HepG2 (cell line): ENCODE measurements at places on chromosomes 12 and 14. TPM values are rescaled to one million over a fixed set of nuclear protein-coding genes. Genes with fewer than 3 reads are reported as not detected.

TOMM20L gene
- 0.46 TPM in 1 of 2 replicates, not detected in the other for total RNA-seq

ACOT6 gene
- 0.27 TPM in 1 of 2 replicates, not detected in the other for total RNA-seq

DNA sequence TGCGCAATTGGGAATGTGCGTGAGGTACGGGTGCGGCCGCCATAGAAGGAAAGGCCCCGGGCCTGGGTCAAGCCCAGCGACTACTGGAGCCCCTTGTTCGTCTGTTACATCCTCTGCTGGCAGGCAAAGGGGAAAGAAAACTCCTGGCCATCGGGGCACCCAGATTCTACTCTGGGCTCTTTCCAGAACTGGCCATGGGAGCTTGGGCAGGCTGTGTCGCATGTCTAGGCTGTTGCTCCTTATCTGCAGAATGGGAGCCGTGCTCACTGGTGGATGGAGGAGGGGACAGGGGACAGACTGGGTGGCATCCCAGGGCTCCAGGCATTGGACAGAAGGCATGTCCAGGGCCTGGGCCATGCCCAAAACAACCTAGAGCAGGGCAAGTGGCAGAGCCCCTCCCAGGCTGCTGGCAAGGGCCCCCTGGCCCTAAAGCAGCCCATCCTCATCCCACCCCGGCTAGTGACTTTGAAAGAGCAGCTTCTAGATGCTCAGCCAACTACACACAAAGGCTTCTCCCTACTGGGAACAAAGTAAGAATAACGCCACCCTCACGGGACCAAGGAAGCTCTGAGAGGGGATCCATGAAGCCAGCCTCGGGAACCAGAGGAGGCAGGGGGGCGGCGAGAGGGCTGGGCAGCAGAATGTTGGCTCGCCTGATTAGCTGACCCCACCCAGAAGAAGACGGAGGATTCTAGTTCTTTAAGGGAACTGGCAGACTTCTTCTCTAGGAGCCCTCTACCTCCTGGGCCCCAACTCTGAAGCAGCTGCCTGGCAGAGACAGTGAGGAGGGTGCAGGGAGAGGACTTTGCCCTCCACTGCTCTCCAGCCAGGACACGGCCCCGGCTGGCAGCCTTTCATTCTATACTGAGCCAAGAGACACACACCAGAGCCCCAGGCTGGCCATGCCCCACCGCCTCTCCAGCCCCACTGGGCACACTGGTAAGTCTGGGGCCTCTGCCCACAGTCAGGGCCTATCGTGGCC, 96.8 kb downstream of the SINHCAF start:
- H3K27ac ChIP-seq, result no peak overlapping the region
- peaks cover 33% of the 10 kb centered on the region for H3K27me3 ChIP-seq
- peak; percentile 35 for DNase-seq
- peak overlapping the region; percentile 15; the same call in 1 of the 2 replicates for H3K4me3 ChIP-seq

GRCh38 chr12:62631471-62632410, 165.1 kb downstream of the MON2 start:
- H3K27ac ChIP-seq, result no peak overlapping the region
- H3K36me3 ChIP-seq, result no peaks in the 10 kb centered on the region
- H3K4me3 ChIP-seq, result peak overlapping the region; percentile 68
- peaks cover 47% of the 10 kb centered on the region for H3K4me1 ChIP-seq

- H3K36me3 ChIP-seq, result no peaks in the 10 kb centered on the region
- H3K27me3 ChIP-seq, result peaks cover 2% of the 10 kb centered on the region
- no peak overlapping the region for H3K27ac ChIP-seq
- no peak overlapping the region for H3K4me3 ChIP-seq
- no peaks in the 10 kb centered on the region for H3K4me1 ChIP-seq
Observed at GRCh38 chr14:94945615-94946014, 175.7 kb upstream of the GSC start.

GRCh38 chr14:67221248-67221981, 19.8 kb upstream of the PALS1 start:
- no peaks in the 10 kb centered on the region for H3K27me3 ChIP-seq
- H3K27ac ChIP-seq, result no peak overlapping the region
- H3K4me1 ChIP-seq, result no peaks in the 10 kb centered on the region

DNA sequence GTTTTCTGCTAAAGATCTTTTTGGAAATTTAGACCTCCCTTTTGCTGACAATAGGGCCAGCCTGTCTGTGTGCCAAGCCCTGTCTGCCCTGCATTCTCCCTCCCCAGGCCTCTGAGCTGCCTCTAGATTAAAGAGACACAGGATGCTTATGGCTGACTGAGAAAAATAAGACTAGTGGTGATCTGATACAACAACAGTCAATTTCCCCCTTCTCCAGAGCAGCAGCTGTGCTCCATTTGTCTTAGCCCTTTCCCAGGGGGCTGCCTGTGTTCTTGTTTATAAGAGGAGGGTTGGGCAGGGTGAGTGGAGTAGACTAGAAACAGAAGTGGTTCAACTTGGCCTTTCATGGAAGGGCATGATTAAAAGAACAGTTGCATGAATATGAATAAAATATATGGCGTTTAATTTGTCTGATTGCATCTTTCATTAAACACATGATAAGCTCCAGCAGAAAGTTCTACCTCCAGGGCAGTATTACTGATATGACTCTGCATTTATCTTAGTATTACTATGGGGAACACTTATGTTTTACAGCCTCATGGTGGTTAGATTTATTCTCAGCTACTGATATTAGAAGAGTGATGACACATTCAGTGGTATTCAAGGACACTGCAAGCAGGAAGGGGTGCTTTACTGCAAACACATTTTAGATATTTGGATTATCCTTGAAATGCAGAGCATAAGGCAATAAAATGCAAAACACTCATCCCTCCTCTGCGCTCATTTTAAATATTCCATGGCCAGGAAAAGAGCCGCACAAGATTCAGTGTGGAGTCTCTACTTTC, 150.2 kb upstream of the CLEC14A start:
- no peaks in the 10 kb centered on the region for H3K27me3 ChIP-seq
- no peaks in the 10 kb centered on the region for H3K36me3 ChIP-seq
- no peak overlapping the region for H3K27ac ChIP-seq
- no peak for DNase-seq
- no peaks in the 10 kb centered on the region for H3K4me1 ChIP-seq
- no peak overlapping the region for H3K4me3 ChIP-seq

GRIN2B gene
- total RNA-seq, result 0.03 and 0.13 TPM in 2 replicates

DNA sequence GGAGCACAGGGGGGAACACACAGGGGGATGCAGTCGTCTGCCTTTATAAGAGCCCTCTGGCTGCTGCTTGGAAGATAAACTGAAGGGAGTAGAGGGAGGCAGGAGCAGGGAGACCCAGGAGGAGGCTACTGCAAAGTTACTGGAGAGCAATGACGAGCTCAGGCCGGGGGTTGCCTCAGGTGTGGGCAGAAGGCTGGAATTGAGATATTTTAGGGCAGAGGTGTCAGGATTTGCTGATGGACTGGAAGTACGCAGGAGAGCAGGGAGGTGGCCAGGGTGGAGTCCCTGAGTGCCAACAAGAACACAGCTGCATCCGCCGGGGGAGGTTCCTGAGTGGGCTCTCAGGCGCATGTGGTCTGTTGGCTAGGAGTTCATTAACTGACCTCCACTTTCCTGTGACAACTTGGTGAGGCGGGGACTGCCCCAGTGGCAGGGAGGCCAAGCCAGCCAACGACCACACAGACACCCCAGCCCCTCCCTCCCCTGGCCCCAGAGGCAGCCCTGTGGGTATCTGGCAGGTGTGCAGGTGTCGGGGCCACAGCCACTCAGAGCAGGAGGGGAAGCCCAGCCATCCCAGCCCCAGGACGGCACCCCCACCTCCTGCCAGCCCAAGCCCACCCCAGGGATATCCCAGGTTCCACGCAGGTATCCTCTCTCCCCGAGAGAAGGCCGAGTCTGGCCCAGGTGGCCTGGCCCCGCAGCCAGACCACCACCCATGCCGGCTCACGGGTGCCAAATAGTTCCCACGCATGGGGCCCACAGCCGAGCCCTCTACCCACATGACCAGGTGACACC, 85.4 kb downstream of the NCOR2 start:
- DNase-seq, result no peak
- peaks cover 18% of the 10 kb centered on the region for H3K36me3 ChIP-seq
- H3K27me3 ChIP-seq, result no peaks in the 10 kb centered on the region
- H3K4me3 ChIP-seq, result no peak overlapping the region

DNA sequence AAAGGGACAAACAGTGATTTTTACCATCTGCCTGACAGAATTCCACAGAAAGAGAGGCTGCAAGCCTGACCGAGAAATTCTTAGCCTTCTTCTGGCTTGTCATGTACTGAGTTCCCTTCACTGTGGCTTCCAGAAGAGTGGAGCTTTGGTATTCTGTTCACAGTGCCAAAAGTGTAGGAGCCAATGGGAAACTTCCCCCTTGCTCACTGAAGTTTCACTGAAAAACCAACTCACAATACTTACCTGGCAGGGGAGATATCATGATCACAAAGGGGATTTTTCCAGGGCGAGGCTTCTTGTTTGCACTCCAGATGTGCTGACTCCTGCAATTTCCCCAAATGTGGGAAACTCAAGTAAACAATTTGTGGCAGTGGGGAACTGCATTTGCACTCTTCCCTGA, 31.7 kb upstream of the MMP19 start:
- no peaks in the 10 kb centered on the region for H3K4me1 ChIP-seq
- no peaks in the 10 kb centered on the region for H3K27me3 ChIP-seq
- H3K4me3 ChIP-seq, result no peak overlapping the region
- no peak overlapping the region for H3K27ac ChIP-seq
- DNase-seq, result no peak

GRCh38 chr14:45051180-45051579, 32.7 kb upstream of the PRPF39 start:
- peaks cover 3% of the 10 kb centered on the region; the same call in 1 of the 2 replicates for H3K36me3 ChIP-seq
- DNase-seq, result no peak
- H3K4me1 ChIP-seq, result 0 out of 2 replicates have a peak, but pooled peaks cover under 1% of the 10 kb centered on the region
